ENCODE measurements at places on chromosomes 16 and 17.

DNA sequence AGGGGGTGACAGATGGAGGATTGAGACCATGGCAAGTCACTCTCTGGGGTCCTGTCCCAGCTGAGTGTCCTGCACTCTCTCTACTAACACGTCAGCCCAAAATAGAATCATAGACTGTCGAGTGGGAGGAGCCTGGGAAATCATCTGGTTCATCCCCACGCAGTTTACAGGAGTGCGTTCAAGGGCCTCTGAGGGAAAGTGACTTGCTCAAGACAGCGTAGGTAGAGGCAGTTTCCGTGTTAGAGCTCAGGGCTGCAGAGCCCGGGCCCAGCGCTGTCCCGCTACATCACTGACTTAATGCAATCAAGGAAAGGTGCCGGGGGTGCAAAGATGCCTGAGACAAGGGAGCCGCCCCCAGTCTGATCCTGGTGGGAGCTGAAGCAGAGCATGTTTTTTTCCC is 10.3 kb downstream of the GSG1L2 start:
- no peak for DNase-seq

DNA sequence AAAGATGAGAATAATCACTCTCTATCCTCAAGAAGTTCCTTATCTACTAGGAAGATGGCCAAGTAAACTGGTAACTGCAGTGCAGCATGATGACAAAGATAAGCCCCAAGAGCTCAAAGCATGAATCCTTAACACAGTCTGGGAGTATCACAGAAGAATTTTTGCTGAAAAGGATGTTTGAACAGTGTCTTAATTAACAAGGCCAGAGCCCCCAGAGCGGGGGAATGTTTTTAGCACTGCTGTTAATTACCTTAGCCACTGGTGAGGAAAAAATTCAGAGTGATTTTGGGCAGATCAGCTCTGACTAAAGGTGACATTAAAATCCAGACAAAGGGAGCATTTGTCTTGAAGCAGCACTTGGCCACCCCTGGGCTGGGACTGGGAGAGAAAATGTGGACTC is 30.1 kb downstream of the ADAMTS18 start:
- no peak for DNase-seq

- peak; percentile 98 for DNase-seq
Measured at GRCh38 chr17:63961355-63962212, 11.1 kb downstream of the SCN4A start.

DNA sequence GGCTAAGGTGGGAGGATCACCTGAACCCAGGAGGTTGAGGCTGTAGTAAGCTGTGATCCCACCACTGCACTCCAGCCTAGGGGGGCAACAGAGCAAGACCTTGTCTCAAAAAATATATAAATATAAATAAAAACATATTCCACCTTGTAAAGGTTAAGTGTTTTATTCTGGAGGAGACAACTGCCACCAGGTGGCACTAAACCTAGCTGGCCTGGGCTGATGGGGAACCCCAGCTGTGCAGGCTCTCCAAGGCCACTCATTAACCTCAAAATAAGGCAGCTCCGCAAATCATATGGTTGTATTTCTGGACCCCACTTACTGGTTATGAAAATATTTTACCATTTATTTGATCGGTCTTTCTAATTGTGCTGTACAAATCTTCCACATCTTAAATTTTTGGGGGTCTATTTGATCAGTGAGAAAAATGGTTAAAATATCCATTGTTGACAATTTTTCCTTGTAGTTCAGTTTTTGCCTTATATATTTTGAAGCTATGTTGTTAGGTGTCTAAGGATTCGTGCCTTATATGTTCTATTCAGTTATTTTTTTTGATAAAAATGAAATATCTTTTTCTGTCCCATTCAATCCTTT is 8.5 kb upstream of the ICAM2 start:
- peak; percentile 71 for DNase-seq

- no peak for DNase-seq
Measured at GRCh38 chr17:42094375-42095069, 3.8 kb downstream of the ZNF385C start.

- no peak for DNase-seq
Measured at GRCh38 chr17:48809182-48809581, 7.8 kb downstream of the TTLL6 start.

DNA sequence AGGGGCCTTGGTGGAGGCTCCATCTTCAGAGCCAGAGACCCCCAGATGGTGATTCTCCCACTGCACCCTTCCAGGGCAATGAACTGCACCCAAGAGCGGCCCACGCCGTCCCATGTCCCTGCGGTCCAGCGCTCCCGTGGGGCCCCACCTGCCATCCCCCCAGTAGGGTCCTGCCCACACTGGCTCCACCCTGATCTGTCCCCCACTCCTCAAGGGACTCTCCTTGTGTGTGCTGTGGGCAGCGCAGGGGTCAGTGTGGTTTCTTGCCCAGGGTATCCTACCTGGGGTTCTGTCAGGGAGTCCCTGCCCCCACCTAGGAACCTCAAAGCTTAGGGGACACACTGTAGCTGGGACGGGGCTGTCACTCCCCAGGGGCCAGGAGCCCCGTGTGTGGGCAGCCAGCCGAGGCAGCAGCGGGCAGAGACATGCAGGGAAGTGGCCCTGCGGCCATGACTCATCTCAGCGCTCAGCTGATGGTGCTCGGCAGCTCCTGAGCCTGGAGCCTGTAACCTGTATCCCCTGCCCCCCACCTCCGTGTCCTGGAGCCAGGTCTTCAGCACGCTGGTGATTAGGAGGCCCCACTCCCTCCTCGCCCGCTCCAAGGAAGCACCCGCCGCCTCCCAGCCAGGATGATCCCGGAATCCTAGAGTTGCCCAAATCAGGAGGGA is 35.7 kb upstream of the SSTR5 start:
- DNase-seq = peak; percentile 74

DNA sequence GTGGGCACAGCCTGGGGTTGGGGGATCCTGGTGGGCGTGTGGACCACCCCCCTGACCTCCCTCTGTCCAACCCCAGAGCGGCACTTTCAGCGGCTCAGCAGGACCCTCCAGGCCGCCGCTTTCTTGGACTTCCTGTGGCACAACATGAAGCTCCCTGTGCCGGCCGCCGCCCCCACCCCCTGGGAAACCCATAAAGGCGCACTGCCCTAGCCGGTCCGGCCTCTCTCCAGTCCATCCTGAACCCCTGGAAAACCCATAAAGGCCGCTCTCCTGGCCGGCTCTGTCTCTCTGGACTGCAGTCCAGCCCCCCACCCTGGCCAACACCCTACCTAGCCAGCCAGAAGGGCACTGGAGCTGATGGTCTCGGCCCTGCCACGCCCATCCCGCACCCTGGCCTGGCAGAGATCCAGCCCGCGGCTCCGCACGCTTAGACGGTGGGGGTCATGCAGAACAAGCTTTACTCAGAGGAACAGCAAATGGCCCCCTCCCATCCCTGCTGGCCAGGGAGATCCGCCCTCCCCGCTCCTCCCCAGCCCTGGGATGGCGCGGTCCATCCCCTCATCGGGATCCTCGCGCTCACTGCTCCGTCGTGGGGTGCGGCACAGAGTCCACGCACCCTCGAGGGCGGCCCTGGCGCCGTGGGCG is 2.7 kb downstream of the NOXO1 start:
- DNase-seq = no peak

GRCh38 chr17:28225271-28225670 is 93.7 kb upstream of the TMEM97 start:
- no peak for DNase-seq

- no peak for DNase-seq
Measured at GRCh38 chr17:1559047-1560043, 3.2 kb downstream of the PITPNA start.

DNA sequence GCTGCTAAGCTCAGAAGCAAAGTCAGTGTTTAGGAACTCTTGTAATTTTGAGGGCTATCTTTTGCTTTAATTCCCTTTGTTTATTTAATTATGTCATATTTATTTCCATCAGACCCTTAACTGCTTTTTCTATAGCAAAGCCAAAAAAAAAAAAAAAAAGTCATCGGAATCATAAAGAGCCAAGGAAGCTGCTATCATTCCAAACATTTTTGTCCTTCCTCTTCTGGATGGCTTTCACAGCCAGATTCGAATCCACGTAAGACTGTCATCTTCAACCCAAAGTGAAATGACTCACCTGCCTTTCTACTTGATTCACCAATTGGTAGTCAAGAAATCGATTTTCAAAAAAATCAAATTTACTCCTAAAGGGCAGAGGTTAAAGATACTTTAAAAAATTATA is 38.4 kb downstream of the WIPI1 start:
- no peak for DNase-seq

- no peak for DNase-seq
Measured at GRCh38 chr17:29933379-29933778, 3.4 kb upstream of the SSH2 start.

DNA sequence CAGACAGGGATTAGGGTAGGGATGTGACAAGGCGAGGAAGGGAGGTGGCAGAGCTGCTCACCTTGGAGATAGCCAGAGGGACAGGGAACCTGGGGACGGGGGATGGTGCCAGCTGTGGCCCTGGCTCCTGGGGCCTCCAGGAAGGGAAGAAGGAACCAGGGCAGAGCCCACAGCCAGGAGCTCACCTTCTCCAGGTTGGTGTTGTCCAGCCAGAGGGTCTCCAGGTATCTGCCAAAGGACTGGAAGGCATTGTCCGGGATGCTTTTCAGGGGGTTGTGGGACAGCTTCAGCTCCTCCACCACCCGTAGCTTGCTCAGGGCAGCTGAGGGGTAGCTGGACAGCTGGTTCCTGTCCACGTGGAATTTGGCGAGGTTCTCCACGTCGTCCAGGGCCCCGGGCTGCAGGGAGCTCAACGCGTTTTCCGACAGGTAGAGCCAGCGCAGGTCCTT is 801 bp downstream of the CHAD start:
- no peak for DNase-seq

- DNase-seq = no peak
Measured at GRCh38 chr16:66605979-66606751, 1.7 kb downstream of the CMTM3 start.

DNA sequence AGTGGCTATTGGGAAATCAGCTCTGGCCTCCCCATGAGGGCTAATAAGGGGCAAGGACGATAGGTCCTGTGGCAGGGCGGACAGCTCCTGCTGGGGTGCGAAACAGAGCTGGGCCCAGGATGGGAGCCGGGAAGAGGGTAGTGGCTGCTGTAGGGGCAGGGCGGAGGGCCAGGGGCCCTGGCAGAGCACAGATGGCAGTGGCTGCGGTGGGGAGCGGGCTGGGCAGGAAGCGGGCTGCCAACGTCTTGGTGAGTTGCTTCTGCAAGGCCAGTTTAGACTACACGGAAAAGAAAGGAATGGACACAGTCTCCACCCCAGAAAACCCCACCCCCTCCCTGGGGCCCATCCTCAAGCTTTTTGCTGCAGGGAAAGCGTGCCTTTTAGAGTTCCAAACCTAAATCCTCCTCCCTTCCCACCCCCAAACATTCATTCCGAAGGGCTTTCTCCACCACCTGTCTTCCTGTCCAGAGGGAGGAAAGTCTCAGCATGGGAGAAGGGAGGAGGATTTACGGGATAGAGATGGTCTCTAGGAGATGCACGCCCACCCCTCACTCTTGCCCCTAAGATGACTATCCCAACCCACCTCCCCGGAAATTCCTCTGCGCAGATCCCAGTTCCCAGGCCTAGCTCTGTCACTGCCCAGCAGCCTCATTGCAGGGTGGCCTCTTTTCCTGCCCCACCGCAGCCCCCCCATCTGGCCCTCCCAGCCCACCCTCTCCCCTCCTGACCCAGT is 7.1 kb downstream of the NKIRAS2 start:
- no peak for DNase-seq

- DNase-seq = no peak
Measured at GRCh38 chr16:67268136-67268579, 11.2 kb upstream of the PLEKHG4 start.

GRCh38 chr17:8707332-8708024 is 37.2 kb downstream of the CCDC42 start:
- DNase-seq = no peak

DNA sequence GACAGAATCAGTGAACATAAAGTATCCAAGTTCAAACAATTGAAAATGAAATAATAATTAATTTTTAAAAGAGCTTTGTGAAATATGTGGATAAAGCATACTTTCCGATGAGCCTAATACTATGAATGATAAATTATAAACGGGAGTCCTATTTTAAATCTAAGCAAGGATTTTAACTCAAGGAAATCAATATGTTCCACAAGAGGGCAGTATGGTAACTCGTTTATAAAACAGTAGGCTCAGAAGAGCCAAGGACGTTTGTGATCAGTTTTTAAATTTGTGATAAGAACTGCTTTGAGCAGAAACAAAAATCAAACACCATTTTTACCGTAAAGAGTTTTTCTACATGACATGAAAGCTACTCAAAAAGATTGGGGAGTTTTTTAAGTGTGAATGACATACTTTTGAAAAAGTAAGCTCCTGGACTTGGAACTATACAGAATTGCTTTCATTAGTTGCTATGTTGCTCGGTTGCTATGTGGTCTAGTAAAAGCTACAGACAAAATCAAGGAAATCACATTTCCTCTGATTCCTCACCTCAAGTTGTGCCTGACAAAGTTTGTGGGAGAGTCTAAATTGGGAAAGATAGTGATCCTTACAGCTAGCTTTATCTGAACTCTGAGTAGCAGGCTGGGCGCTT is 11.8 kb upstream of the TEKT1 start:
- no peak for DNase-seq

- no peak for DNase-seq
Measured at GRCh38 chr17:76085066-76085730, 6.2 kb downstream of the ZACN start.

- no peak for DNase-seq
Measured at GRCh38 chr16:17590711-17591654, 120.2 kb upstream of the XYLT1 start.

DNA sequence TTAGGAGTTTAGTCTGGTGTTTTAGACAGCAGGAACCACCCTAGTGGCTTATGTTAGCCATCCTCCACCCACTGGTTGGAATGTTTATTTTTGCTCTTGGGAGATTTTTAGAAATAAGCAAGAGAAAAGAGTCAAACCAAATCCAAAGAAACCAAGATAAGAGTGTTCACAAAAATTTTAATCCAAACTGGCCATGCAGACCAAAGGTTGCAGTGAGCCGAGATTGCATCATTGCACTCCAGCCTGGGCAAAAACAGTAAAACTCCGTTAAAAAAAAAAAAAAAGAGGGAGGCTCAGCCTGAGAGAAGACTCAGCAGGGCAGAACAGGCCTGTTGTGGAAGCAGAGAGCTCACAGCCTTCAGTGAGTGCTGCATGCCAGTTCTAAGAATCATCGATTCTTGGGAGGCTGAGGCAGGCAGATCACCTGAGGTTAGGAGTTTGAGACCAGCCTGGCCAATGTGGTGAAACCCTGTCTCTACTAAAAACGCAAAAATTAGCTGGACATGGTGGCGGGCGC is 12.2 kb upstream of the C16orf54 start:
- DNase-seq = no peak

DNA sequence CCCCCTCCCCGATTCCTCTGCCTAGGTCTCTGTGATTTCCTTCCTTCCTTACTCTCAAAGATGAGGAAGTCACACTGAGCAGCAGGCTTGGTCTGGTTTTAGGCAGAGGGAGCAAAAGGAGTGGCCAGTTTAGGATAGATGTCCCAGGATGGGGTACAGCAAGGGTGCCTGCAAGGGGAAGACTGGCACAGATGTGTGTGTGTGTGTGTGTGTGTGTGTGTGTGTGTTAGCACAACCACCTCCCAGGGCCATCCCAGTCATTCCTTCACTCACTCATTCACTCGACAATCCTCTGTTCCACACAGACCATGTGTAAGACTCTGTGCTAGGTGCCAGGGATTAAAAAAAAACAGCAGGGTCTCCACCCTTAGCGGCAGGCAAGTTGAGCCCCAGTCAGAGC is 35.9 kb downstream of the TMEM132E start:
- no peak for DNase-seq

Data from BE2C (cell line).